ENCODE measurements at places on chromosomes 2 and 18.

GRCh38 chr2:239371726-239372686 lies 28.8 kb downstream of the HDAC4 start:
- no peak for DNase-seq

DNA sequence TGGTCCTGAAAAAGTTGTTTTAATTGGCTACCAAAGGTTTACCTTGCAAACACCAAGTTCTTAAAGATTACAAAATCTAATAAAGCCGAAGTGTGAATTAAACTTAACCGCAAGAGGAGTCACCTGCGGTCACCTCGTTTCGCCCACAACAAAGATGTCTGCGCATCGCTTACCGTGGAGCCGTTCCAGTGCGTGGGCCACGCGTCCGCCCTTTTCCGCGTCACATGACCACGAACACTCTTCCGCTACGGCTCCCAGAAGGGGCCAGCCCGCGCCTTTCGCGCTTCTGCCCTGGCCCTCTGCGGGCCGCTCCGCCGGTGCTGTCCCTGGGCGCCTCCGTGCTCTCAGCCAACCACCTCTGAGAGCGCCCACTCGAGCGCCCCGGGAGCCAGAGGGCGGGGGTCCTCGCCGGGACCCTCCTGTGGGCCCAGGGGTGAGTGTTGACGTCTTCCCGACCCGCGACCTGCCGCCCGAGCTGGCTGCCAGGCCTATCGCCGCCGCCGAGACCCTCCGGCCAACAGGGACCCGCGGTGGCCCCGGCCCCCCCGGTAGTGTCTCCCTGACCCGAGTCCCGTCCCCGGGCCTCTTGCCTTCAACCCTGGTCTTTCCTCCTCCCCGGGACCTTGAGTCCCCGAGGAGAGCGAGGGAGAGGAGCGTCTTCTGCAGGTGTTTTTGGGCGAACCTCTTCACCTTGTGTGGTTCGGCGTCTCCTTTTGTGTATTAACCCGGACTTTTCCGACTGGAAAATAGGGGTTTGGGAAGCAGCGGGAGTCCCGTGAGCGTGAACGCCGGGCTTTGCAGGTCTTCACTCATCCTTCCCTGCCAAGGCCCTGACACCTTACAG lies at the start of gene MFF:
TSS of gene MFF (plus strand) at position 257 of the 844 bp plus-strand sequence. CDS start 5,415 bp downstream, outside the sequence.
- DNase-seq, result peak; percentile 96

DNA sequence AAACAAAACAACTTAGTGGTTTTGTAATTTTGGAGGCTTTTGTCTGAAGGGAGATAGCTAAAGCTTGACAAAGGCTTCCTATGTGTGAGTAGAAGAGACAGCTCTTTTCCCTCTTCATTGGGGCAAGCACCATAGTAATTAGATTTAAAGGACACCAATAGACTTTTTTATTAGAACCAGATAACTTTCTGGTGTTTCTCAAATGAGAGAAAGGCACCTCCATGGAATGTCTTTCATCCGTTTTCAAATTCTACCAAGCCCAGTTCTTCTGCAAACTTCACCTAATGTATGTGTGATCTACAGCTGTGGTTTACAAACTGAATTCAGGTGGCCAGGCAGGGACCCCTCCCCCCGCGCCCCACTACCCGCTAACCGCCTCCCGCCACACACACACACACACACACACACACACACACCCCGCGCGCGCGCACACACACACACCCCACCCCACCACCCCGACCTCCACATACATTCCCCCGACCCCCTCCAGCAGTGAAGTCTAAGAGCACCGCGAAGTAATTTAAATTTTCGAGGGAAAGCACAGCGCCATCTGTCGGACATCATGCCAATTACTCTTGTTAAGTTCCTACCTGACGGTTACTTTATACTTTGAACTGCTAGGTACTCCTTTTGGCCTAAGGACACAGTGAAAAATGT lies 31.6 kb upstream of the PPP1R1C start:
- peak; percentile 46 for DNase-seq

- DNase-seq, result no peak
These were observed 106.4 kb downstream of the NDUFA10 start for GRCh38 chr2:239918749-239919148.

GRCh38 chr2:210445116-210445707 lies 31.3 kb downstream of the LANCL1 start:
- peak; percentile 37 for DNase-seq

GRCh38 chr2:1674766-1675397 lies 69.4 kb downstream of the PXDN start:
- DNase-seq, result no peak

- DNase-seq, result no peak
These were observed 16.2 kb downstream of the ATG16L1 start for GRCh38 chr2:233267516-233268245.

DNA sequence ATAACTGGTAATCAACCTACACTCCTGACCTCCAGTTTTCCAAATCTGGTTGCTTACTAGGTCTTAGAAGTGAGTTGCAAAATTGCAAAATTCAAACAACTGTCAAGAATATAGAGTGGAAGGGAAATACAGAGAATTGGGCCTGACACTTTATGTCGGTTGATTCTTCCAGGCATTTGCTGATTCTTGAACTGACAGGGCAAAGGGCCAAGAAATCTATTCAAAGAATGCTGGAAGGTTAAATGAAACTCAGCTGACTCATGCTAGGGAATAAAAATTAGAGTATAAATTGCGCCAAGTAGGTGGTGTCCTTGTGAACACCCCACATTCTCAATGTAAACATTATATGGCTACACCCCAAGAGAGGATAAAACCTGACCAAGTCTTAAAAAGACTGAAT lies 21.5 kb upstream of the ZSCAN30 start:
- no peak for DNase-seq

DNA sequence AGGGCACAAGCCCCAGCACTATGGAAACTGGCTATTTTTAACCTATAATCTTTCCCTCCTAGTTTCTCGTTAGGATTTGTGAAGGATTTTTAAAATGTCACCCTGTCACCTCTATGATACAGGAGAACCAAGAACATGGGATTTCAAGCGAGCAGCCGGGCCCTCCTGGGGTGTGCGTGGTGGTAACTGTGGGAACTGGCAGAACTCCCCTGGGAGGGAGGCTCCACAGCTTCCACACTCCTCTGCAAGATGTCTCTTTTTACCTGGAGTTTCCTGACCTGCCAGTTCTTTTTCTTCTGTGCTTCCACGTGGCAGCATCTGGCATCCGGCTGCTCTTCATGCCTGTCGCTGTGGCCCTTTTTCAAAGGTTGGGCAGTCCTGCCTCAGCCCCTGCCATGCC lies 386.3 kb upstream of the MYT1L start:
- no peak for DNase-seq

GRCh38 chr2:237724811-237725478 lies 73.6 kb upstream of the RBM44 start:
- DNase-seq, result no peak

DNA sequence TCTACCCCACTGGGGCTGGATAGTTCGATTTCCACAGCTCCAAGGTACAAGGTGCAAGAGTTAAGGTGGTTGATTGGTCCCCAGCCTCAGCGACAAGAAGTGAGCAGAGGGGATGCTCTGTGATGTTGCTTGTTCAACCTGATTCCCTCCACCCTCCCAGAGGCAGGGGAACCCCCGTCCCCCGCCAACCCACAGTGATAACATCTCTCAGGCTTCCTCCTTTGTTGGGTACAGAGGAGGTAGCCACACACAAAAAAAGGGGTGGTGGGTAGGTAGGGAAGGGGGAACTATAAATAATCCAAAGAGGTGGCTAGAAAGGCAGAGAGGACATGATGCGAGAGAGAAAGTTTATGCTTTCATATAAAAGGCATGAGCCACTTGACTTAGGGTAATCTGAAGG lies 192.9 kb upstream of the POU3F3 start:
- no peak for DNase-seq

- peak; percentile 14 for DNase-seq
These were observed 371 bp upstream of the LCLAT1 start for GRCh38 chr2:30446602-30447148.

DNA sequence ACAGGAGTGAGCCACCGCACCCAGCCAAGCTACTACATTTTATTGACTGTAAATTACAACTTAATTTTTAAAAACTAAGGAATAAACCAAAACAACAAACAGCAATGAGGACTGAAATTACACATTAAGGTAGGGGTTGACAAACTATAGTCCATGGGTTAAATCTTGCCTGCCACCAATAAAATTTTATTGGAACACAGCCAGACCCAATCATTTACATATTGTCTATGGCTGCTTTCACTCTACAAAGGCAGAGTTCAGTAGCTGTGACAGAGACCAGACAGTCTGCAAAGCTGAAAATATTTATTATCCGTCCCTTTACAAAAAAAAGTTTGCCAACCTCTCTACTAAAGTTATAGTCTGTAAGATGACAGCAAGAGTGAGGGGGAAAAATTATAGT lies 24.3 kb upstream of the UGP2 start:
- DNase-seq, result no peak

- no peak for DNase-seq
These were observed 593.4 kb downstream of the DCC start for GRCh38 chr18:52933356-52933755.

DNA sequence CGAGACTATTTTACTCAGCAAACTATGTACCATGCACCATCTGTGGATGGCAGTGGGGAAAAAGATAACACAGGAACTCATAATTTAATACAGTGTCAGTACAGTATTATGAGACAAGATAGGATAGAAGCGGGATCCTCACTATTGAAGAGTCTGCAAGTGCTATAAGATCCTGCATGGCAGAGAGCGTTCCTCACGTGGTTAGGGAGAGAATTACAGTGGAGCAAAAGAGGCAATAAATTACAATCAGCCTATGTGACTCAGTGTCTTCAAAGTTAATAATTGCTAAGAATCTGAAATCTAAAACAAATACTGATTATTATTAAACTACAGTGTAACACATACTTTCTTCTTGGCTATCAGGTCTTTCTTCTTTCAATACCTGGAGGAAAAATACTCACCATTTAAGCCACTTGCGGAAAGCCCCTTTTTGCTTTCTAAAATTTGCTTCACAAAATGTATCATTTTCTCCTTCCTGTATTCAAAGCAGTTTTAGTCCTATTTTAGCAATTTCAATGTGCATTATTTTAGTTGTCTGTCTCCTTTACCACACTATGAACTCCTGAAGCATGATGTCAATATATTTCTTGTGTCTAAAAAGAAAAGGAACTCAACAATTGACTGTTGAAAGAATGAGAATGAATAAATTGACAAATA lies 342.9 kb downstream of the SPAG16 start:
- DNase-seq, result no peak

DNA sequence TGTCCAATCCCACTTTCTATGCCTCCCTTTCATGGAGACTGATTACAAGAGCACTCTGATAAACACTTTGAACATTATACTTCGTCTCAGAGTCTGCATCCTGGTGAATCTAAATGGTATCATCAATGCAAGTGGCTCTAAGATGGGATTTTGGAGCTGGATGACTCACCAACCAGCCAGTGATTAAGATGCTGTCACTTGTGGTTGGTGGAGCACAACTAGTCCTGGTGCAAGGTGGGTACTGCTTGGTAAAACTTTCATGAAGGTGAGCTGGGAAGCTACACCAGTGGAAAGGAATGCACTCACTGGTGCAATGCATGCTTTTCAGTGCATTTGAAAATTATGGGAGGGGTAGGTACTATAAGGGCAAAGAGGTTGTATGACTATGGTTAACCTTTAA lies 137.7 kb upstream of the TRIB2 start:
- no peak for DNase-seq

- DNase-seq, result no peak
These were observed 1023.1 kb downstream of the SUCLG1 start for GRCh38 chr2:83435989-83436388.

GRCh38 chr18:58965291-58966004 lies 100.8 kb downstream of the ZNF532 start:
- no peak for DNase-seq

- no peak for DNase-seq
These were observed 610.0 kb downstream of the KCNJ3 start for GRCh38 chr2:155308367-155309009.

- DNase-seq, result no peak
These were observed 799 bp upstream of the KIF1A start for GRCh38 chr2:240820607-240821428.

DNA sequence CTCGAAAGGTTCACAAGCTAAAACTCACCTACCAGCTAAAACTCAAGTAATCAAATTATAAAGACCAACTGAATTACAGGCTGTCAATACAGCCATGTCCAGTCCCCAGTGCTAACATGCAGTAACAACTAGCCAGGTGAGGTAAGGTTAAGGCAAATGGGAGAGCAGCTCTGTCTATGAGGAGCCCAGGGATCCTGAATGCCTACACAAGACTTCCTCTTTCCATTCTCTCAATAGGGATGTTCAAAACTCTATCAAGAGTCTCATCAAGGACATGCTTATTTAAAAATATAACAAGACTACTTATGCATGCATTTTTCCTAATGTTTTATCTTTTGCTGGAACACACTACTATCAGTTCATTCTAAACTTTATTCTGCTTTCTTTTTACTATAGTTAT lies 20.4 kb downstream of the REV1 start:
- no peak for DNase-seq

Data from AG08395 (cell line).